Central memory CD8-positive, alpha-beta T cell (primary cell): ENCODE measurements at places on chromosomes 7 and 10.

- DNase-seq: no peak
Measured at GRCh38 chr7:94738071-94738470, 82.1 kb upstream of the SGCE start.

DNA sequence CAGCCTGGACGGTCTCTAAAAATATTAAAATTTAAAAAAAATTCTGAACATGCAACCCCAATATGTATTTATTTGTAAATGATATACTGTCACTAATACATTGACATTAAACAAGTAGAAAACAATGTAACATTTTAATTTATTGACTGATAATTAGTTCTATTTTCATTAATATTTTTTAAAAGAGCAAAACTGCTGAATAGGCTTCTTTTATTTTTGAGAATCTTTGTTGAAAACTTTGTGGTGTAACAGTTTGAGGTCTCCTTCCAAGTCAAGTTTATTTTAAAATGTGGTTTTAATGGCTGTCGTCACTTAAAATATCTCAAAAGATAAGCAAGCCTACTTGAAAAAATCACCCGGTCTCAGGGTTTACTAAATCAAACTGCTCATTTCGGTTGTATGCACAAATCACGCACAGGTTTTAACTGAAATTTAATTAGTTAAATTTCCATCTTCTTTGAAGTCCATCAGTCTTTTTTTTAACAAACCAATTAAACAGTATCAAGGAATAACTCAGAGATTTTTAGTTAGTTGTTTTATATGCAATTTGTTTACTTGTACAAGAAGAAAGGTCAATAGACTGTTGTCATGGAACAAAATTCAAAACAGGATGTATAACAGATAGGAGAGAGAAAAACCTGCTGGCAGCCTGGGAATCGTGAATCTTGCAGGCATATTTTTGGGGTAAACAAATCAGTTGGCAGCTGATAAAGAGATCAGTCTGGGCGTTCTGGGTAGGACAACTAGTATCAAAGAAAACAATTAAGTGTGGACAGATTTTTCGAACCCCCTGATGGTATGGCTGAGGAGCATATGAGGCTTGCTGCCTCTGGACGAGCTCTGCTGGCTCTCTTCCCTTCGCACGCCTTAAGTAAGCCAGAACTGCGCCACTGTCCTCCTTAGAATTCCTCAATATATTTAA lies 9.7 kb upstream of the EDRF1 start:
- no peak for DNase-seq

DNA sequence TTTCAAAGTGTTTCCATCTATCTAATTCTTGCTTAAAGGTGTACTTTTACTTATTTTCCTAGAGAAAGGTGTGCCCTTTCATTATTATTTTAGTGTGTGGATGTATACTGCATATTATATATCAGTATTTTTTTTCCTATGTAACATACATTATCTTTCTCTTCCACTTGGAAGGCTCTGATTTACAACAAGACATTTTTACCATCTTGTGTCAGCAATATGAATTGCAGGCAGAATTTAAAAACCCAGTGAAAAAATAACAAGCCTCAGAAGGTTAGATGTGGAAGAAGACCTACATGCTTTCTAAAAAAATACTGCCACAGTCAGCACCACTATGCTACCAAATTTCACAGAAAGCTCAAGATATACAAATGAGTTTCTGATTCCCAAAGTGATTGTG lies 327.7 kb upstream of the STEAP1 start:
- DNase-seq: no peak

GRCh38 chr10:3249307-3249889 lies 76.8 kb upstream of the PITRM1 start:
- no peak for DNase-seq

- no peak for DNase-seq
Measured at GRCh38 chr7:44138698-44139097, 2.4 kb downstream of the MYL7 start.
